ENCODE measurements at places on chromosomes 2 and 18. TPM values are rescaled to one million over a fixed set of nuclear protein-coding genes. Genes with fewer than 3 reads are reported as not detected.

GRCh38 chr2:11925295-11926066 is 179.0 kb downstream of the LPIN1 start:
- no peak for DNase-seq
- no peaks in the 10 kb centered on the region for H3K4me1 ChIP-seq
- H3K4me3 ChIP-seq = no peak overlapping the region
- H3K27me3 ChIP-seq = peaks cover 17% of the 10 kb centered on the region
- H3K36me3 ChIP-seq = no peaks in the 10 kb centered on the region

- H3K4me3 ChIP-seq = no peak overlapping the region
- no peak overlapping the region for H3K27ac ChIP-seq
- no peak for DNase-seq
These were observed 188.6 kb downstream of the NEDD4L start for GRCh38 chr18:58232668-58233067.

DNA sequence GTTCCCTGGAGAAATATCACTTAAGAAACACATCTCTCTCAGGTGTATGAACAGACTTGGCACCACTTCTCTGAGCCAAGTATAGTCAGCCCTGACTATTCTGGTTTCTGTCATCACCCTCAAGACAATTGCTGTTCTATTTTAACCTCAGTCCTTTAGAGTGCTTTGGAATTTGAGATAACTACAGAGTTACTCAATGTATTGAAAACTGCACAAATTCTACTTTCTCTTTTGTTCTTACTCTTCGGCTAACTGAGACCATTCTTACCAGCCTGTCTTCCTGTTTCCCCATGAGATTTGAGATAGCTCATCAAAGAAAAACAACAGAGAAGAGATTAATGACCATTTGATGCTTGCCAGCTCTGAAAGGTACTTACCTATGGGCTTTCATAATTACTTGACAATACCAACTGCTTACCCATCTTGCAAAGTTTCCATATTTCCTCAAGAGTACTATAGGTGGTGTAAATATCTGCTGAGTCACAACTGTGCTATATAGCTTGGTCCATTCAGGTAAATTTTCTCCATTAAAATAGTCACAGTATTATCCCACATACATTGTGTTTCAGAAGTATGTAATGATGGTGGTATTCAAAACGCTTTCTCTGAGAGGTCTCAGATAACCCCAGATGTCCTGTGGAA is 467.5 kb upstream of the CHST9 start:
- H3K4me1 ChIP-seq = no peaks in the 10 kb centered on the region
- DNase-seq = no peak
- no peak overlapping the region for H3K27ac ChIP-seq
- H3K4me3 ChIP-seq = no peak overlapping the region
- H3K27me3 ChIP-seq = no peaks in the 10 kb centered on the region

DNA sequence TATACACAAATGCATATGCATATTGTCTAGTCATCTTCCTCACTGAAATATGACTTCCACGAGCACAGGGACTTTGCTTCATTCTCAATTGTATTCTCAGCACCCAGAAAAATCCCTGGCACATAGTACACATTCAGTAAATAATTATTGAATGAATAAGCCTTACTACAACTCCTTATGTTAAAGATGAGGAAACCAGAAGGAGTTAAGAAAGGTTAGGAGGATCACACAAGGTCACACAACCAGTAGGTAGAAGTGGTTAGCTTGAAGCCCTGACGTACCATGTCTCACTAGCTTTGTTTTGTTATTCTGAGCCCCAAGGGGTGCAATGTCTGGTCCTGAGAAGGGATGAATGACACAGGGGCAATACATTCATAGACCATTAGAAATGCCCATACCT is 220.9 kb upstream of the PID1 start:
- no peak overlapping the region for H3K27ac ChIP-seq
- no peaks in the 10 kb centered on the region for H3K4me1 ChIP-seq
- no peaks in the 10 kb centered on the region for H3K36me3 ChIP-seq
- H3K27me3 ChIP-seq = no peaks in the 10 kb centered on the region
- no peak overlapping the region for H3K4me3 ChIP-seq

- H3K4me3 ChIP-seq = no peak overlapping the region
- H3K27ac ChIP-seq = no peak overlapping the region
- DNase-seq = no peak
- H3K27me3 ChIP-seq = no peaks in the 10 kb centered on the region
- peaks cover 2% of the 10 kb centered on the region for H3K36me3 ChIP-seq
These were observed 1704.8 kb upstream of the PIK3C3 start for GRCh38 chr18:40250236-40250635.

GRCh38 chr2:146457221-146457620 is 1387.6 kb upstream of the ACVR2A start:
- no peak overlapping the region for H3K4me3 ChIP-seq
- no peaks in the 10 kb centered on the region for H3K4me1 ChIP-seq
- DNase-seq = no peak
- H3K27me3 ChIP-seq = no peaks in the 10 kb centered on the region

DNA sequence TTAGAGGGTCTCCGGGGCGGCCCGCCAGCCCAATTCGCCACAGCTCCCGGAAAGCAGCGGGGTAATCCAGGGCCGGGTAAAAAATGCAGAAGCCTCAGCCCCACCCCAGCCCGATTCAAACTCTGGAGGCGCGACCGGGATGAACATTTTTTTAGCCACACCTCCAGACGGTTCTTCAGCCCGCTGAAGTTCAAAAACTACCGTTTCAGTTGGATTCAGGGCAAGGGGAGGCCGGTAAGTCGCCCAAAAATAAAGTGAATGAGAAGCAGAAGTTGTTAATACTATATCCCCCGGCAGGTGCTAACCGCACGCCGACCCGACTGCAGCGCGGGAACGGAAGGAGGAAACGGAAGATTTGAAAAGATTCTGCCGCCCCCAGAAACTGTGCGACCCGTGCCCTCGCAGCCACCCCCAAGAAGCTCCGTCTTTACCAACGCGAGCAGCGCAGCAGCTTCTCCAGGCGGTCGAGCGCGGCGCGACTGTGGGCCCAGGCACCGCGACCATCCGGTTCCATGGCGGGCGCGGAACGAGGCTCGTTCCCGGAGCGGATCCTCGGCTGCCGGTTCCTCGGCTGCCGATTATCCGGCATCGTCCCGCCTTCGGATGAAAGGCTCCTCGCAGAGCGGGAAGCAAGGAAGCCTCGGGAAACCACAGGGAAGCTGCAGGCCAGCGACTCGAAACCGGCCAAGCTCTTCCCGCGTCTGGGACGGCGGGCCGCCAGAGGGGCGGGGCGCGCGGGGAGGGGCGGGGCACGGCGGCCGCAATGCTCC is at the start of gene BARD1:
BARD1 (minus strand) TSS at position 703 of the 770 bp plus-strand sequence; CDS start at position 589, 114 bp downstream.
- H3K4me1 ChIP-seq = peaks cover 38% of the 10 kb centered on the region
- H3K36me3 ChIP-seq = peaks cover 1% of the 10 kb centered on the region
- peak within 1 kb of the TSS; percentile 94 for H3K4me3 ChIP-seq

- H3K4me1 ChIP-seq = peaks cover 33% of the 10 kb centered on the region
- no peaks in the 10 kb centered on the region for H3K27me3 ChIP-seq
- DNase-seq = peak; percentile 72
- H3K4me3 ChIP-seq = peak overlapping the region; percentile 94
- H3K27ac ChIP-seq = no peak overlapping the region
These were observed 475 bp downstream of the B3GNT2 start for GRCh38 chr2:62196278-62196901.

DNA sequence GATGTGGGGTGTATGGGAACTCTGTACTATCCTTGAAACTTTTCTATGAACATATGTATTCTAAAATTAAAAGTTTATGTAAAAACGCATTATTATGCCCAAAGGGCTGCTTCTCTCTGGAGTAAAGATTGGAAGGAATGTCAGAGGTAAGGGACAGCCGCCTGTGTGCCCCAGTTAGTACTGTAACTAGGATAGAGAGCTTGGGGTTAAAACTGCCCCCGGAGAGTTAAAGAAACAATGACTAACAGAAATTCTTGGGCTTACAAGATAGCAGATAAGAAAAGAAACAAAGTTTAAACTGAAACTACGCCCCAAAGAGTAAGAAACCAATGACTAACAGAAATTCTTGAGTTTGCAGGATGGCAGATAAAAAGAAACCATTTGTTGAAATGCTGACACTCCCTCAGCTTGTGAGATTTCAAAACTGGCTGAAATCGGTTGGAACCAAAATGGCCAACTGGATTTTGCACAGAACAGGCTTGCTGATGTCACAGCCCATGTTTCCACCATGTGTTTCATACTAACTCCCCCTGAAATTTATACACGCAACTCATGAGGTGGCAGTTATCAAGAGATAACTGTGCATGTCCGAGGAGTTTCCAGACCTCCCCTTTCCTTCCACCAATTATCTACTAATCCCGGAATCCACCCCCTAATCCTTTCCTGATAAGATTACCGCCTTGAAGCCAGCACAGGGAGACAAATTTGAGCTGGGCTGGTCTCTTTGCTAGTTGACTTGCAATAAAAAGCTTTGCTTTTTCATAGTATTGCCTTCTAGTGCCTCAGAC is 8.7 kb upstream of the TXNDC2 start:
- no peaks in the 10 kb centered on the region for H3K36me3 ChIP-seq
- peaks cover 14% of the 10 kb centered on the region for H3K4me1 ChIP-seq
- peak overlapping the region; percentile 8 for H3K4me3 ChIP-seq

GRCh38 chr2:235536711-235537110 is 42.9 kb downstream of the AGAP1 start:
- no peaks in the 10 kb centered on the region for H3K4me1 ChIP-seq
- no peak for DNase-seq
- no peaks in the 10 kb centered on the region for H3K36me3 ChIP-seq
- H3K27ac ChIP-seq = no peak overlapping the region
- H3K4me3 ChIP-seq = no peak overlapping the region

- H3K36me3 ChIP-seq = no peaks in the 10 kb centered on the region
- H3K4me3 ChIP-seq = no peak overlapping the region
- no peak for DNase-seq
- H3K27ac ChIP-seq = no peak overlapping the region
These were observed 45.5 kb upstream of the FZD5 start for GRCh38 chr2:207815254-207815653.

DNA sequence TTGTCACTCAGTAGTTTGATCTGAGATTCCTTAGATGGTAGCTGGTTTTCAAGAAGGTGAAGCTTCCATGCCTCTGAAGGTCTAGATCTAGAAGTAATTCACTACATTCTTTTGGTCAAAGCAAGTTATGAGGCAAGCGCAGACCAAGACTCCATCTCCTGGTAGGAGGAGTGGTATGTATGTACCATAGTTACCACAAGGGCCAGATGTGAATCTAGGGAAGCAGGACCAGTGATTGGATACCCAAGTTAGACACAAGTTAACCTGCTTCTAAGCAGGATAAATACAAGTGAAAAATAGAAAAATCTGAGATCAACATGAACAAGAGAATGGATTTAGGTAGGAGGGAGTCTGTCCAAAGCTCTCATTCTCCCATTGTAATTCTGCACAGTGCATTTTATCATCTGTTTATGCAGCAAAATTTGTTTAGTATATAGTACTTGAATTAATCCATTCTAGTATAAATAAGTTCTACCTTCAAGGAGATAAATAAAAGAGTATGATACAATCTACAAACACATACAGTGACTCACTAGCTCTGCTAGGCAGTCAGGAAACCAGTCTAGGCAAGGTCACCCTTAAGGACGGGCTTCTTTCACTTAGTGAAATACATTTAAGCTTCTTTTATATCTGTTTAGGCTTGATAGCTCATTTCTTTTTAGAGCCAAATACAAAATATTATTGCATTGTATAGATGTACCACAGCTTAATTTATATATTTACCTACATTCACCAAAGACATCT is 14.2 kb upstream of the DOCK10 start:
- peaks cover 50% of the 10 kb centered on the region for H3K4me1 ChIP-seq
- H3K27me3 ChIP-seq = no peaks in the 10 kb centered on the region
- H3K27ac ChIP-seq = peak overlapping the region; percentile 58
- DNase-seq = no peak
- H3K36me3 ChIP-seq = peaks cover 4% of the 10 kb centered on the region

- no peak overlapping the region for H3K27ac ChIP-seq
- H3K27me3 ChIP-seq = no peaks in the 10 kb centered on the region
- no peaks in the 10 kb centered on the region for H3K4me1 ChIP-seq
- H3K4me3 ChIP-seq = no peak overlapping the region
- no peak for DNase-seq
These were observed 460.1 kb upstream of the GCFC2 start for GRCh38 chr2:76170856-76171255.

- H3K36me3 ChIP-seq = peaks cover 5% of the 10 kb centered on the region
- peak overlapping the region; percentile 96 for H3K27ac ChIP-seq
- DNase-seq = peak; percentile 82
- no peaks in the 10 kb centered on the region for H3K27me3 ChIP-seq
- H3K4me3 ChIP-seq = peak overlapping the region; percentile 73
These were observed 49.8 kb downstream of the FBLN7 start for GRCh38 chr2:112187805-112188596.

- DNase-seq = no peak
- H3K4me3 ChIP-seq = no peak overlapping the region
- H3K4me1 ChIP-seq = peaks cover 19% of the 10 kb centered on the region
- no peaks in the 10 kb centered on the region for H3K36me3 ChIP-seq
These were observed 76.5 kb upstream of the RFX8 start for GRCh38 chr2:101551336-101551888.

GRCh38 chr2:172429301-172429968 is 2.0 kb downstream of the ITGA6 start:
- H3K36me3 ChIP-seq = no peaks in the 10 kb centered on the region
- DNase-seq = no peak
- peak overlapping the region; percentile 76 for H3K4me3 ChIP-seq
- no peak overlapping the region for H3K27ac ChIP-seq
- H3K4me1 ChIP-seq = peaks cover 72% of the 10 kb centered on the region

DNA sequence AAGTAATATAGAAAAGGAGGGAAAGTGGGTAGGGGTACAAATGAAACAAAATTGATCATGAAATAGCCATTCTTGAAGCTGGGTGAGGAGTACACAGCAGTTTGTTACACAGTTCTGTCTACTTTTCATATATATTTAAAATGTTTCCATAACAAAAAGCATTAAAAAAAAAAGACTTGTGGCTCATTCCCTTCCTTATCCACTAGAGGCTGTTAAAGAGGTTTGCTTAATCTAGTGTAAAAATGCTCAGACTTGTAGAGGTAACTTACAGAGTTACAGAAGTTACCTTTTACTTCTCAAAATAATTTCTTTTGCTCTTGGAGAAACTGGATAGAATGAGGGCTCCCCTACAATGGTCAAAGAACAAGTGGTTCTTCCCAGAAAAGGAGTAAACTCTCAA is 8.1 kb upstream of the WIPF1 start:
- no peak for DNase-seq
- peak overlapping the region; percentile 97 for H3K27ac ChIP-seq
- H3K4me1 ChIP-seq = peaks cover 95% of the 10 kb centered on the region
- H3K36me3 ChIP-seq = peaks cover 2% of the 10 kb centered on the region
- H3K4me3 ChIP-seq = peak overlapping the region; percentile 91
- H3K27me3 ChIP-seq = no peaks in the 10 kb centered on the region

DNA sequence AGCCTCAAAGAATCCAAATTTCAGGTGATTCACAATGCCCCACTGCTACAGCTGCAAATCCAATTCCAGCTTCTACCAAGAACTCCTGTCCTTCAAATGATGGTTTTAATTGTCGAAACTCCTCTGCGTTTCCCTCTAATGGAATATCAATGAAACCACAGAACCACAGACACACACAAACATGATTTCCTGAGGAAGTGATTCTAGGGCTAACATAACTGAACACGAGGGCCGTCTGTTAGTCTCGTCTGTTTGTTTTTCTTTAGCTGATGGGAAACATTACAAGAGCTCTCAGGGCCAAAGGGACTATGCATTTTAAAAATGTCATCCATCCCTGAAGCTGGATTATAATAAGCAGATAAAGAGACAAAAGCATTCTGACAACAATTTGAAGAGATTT is 59.4 kb downstream of the RNF152 start:
- no peaks in the 10 kb centered on the region for H3K36me3 ChIP-seq
- H3K4me1 ChIP-seq = peaks cover 17% of the 10 kb centered on the region
- no peak overlapping the region for H3K4me3 ChIP-seq
- DNase-seq = no peak
- no peaks in the 10 kb centered on the region for H3K27me3 ChIP-seq

Gene HK2
- total RNA-seq = 31.2 TPM

Gene MSGN1
- total RNA-seq = not detected

Gene TMEM198
- total RNA-seq = 5.3 TPM

Gene HOXD12
- total RNA-seq = not detected

Gene INHBB
- not detected for total RNA-seq

Gene CPO
- total RNA-seq = not detected

Gene OSR1
- total RNA-seq = not detected
